ENCODE measurements at places on chromosomes 12 and 14. TPM values are rescaled to one million over a fixed set of nuclear protein-coding genes. Genes with fewer than 3 reads are reported as not detected.
A peak's percentile ranks its signal among the peaks of the same experiment; 100 is the strongest.

DNA sequence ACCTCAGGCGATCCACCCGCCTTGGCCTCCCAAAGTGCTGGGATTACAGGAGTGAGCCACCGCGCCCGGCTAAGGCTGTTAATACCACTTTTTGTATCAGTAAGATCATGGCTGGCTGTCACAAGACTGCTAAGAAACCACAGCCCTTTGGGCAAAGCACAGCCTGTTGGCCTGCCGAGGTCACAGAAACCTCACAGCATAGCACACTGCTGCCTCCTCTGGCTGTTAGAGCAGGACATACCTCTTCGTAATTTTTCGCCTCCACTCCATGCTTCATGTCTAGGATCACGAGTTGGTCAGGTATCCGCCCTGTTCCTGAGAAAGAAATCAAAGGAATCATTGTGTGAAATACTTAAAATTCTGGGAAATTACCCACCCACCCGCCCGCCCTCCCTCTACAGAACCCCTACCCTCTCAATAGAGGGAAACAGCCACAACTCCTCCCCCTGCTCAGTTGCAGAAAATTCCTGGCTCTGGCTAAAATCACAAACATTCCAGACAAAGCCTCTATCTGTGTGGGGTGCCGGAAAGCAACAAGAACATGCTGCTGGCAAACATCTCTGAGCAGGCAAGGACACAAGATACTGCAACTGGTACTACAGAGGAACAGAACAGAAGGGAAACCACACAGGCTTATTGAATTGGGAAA is 20.7 kb upstream of the NEK9 start:
- DNase-seq: peak; percentile 58

- no peak for DNase-seq
These were observed 188.5 kb upstream of the SYT10 start for GRCh38 chr12:33628087-33628486.

- DNase-seq: no peak
These were observed 99.6 kb upstream of the FOXG1 start for GRCh38 chr14:28666961-28667360.

GRCh38 chr14:45650754-45651153 is 397.8 kb upstream of the MIS18BP1 start:
- no peak for DNase-seq

DNA sequence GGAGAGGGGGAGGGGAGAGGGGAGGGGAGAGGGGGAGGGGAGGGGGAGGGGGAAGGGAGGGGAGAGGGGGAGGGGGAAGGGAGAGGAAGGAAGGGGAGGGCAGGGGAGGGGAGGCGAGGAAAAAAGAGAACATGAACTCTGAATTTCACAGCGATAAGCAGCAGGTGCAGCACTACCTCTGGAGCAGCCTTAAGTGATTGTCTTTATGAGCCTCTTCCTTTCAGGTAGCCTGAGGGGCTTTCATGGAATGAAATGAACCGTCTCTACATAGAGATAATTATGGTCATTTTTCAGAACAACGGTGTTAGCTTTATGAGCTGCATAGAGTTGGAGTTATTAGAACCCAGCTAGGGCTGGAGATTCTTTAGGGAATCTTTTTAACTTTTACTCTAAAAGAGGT is 18.1 kb upstream of the PTCSC3 start:
- no peak for DNase-seq

GRCh38 chr14:102977475-102977874 is 55.0 kb downstream of the AMN start:
- no peak for DNase-seq

GRCh38 chr12:54172168-54172567 is 16.6 kb downstream of the SMUG1 start:
- DNase-seq: no peak

GRCh38 chr12:65557438-65558181 is 266.7 kb upstream of the HMGA2 start:
- DNase-seq: no peak

DNA sequence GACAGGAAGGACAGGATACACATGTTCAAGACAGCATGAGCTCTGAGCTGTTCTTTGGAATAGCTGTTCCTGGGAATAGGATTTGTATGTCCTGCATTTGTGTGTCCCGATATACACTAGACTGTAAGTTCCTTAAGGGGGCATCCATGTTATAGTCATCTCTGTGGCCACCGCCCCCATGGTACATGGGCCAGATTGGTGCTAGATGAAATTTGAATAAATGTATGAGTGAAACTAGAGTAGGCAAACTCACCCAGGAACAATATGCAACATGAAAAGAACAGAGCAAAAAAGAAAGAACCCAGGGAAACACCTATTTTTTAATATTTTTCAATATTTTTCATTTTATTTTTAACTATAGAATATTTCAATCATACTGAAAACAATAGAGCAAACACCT is 25.1 kb upstream of the KRT77 start:
- no peak for DNase-seq

The GLIPR1L1 gene
- total RNA-seq: not detected

DNA sequence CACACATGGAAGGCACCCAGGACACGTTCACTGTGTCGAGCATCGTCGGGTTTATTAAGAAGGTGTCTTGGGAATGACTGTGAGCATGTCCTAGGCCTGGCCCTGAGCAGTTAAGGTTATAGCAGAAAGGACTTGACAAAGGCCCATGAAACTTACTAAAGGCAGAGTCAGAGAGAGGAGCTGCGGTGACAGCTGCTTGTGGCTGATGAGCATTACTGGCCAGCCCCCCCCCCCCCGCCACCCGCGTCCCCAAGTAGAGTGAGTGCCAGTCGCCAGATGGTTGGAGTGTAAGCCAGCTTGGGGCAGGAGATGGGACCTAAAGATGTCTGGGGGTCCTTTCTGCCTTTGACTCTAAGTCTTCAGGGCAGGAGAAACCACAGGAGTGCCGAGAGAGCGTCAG is 169.9 kb downstream of the TSPAN9 start:
- DNase-seq: no peak

The KRAS gene
- 28.8 TPM for total RNA-seq

DNA sequence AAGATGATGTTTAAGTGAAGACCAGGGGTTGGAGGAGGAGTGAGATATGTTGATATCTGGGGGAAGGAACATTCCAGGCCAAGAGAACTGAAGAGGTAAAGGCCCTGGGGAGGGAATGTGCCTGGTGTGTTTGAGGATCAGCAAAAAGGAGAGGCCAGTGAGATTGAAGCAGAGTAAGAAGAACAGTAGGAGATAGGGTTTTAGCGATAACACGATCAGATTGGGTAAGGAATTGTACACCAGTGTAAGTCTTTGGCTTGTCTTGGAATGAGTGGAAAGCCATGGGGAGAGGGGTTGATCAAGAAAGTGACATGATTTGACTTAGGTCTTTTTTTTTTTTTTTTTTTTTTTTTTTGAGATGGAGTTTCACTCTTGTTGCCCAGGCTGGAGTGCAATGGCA is 4.8 kb downstream of the TROAP start:
- no peak for DNase-seq

DNA sequence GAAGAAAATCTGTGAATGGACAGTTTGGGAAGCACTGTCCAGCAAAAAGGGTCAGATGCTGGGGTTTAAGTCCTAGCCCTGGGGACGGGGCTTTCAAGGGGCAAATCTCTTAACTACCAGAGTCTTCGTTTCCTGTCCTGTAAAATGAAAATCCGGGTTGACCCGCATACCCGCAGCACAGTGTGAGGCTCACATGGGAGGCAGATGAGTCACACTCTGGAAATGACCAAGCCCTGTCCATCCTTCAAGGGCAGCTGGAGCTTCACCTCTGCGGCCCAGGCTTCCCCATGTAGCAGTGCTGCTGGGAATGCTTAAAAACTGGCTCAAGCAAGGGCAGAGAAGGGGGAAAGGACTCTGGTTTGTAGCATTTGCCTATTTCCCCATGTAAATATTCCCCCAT is 19.0 kb downstream of the FAM181A start:
- no peak for DNase-seq

The MMP19 gene
- total RNA-seq: 5.0 TPM

DNA sequence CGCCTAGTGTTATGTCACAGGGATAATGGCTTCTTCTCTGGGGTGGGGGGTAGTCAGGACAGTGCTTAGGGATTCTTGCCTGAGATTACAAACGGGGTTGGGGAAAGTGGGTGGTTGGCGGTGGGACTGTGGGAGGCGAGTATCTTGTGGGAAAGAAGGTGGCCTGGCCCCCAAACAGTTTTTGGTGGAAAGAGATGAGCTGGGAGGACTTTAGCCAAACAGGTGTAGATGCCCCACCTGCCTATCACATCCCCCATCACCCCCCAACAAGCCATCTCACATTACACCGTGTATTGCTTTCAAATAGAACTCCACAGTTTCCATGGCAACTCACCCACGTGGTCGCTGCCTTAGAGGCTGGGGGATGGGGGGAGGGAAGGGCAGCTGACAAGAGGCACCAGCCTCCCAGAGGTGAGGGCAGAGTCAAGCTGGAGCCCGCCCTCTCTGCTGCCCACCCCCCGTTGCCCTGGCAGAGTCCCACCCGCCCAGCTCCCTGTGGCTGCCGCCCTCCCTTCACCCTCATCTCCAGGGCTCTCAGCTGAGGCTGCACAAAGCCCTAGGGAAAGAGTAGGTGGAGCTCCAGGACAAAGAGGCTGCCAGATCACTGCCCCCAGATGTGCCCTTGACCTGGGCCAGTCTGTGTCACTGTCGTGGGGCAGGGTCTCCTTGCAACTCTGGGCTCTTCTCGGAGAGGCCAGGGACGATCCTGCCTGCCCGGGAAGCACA is 98.3 kb downstream of the LRRC74A start:
- no peak for DNase-seq

- no peak for DNase-seq
These were observed 2.9 kb upstream of the PPFIBP1 start for GRCh38 chr12:27521066-27521465.

DNA sequence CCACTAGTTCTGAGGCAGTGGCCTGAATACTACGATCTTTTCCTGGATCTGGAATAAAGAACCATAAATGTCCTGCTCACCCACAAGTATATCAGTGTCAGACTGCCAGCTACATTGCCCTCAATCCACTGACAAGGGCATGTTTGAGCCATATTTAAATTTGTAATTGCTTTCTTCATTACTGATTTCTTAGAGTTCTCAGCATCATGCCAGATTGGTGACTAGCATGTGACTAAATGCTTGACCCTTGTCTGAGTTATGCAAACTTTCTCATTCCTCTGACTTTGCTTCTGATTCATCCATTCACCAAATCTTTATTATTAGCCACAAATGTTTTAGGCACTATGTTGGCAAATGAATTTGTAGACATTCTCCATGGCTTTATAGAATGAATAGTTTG is 143.6 kb upstream of the SLC16A7 start:
- DNase-seq: no peak

DNA sequence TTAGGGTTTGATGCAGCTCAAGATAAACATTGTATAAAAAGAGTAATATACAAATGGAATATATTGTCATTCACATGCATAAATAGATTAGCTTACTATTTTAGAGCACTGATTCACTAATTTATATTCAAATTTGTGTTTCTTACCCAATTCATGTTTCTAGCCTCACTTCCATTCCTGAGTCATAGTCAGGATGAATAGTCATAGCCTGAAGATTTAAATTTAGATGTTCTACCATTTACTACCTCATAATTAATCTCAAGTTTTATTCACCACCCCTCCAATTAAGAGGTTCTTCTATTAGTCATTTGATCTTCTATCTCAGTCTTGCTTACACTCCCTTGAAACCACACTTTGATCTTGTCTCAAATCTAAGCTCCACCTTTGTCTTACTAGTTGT is 38.7 kb downstream of the ANO4 start:
- no peak for DNase-seq

- DNase-seq: no peak
These were observed 513.8 kb downstream of the RPL10L start for GRCh38 chr14:46137786-46138185.

The ANKS1B gene
- total RNA-seq: not detected

GRCh38 chr12:46357438-46358324 is 14.9 kb downstream of the SLC38A2 start:
- DNase-seq: no peak

The OLR1 gene
- 0.23 TPM for total RNA-seq

GRCh38 chr12:108812324-108812723 is 45.1 kb downstream of the SSH1 start:
- DNase-seq: no peak

- no peak for DNase-seq
These were observed 34.0 kb upstream of the NFYB start for GRCh38 chr12:104171785-104172569.

The KRT77 gene
- total RNA-seq: not detected

DNA sequence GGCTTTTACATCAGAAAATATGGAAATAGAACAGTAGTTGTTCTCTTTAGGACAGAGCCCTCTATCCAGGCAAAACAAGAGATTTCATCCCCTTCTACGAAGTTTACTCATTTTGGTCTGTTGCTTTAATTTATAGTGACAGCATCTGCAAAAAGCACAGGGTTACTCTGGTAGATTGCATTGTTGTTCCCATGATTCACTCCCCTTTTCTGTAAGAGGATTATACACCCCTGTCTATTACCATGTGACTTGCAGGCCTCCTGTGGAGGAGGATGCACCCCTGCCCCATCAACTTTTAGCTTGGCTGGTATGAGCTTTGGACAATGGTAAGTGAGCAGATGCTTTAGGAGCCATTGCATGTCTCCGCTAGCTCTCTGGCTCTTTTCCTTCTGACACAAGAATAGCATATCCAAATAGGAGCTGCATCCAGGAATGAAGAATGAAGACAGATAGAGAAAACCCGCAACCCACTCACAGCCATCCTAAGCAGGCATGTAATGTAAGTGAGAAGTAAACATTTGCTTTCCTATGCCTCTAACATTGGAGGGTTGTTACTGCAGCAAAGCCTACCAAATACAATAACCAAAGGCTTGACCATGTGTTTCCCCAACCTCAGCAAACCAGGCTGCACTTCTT is 304.2 kb downstream of the AKAP6 start:
- no peak for DNase-seq

GRCh38 chr12:46164186-46164761 is 104.6 kb downstream of the SLC38A1 start:
- no peak for DNase-seq

DNA sequence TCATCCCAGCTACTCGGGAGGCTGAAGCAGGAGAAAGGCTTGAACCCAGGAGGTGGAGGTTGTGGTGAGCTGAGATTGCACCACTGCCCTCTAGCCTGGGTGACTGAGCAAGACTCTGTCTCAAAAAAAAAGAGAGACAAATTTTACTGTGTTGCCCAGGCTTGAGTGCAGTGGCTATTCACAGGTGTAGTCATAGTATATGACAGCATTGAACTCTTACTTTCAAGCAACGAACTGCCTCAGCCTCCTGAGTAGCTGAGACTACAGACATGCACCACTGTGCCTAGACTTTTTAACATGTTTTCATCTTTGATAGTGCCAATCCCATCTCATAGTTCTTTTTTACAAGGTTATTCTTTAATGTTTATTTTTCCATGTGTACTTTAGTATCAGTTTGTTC is 13.7 kb downstream of the ARID2 start:
- DNase-seq: no peak

GRCh38 chr12:93376436-93377251 is 1.1 kb upstream of the NUDT4 start:
- DNase-seq: no peak

- no peak for DNase-seq
These were observed 4.6 kb downstream of the FBRSL1 start for GRCh38 chr12:132494294-132495164.

- no peak for DNase-seq
These were observed 11.2 kb downstream of the OSBPL8 start for GRCh38 chr12:76548222-76548837.

GRCh38 chr12:108801736-108802100 is 55.7 kb downstream of the SSH1 start:
- DNase-seq: no peak

- DNase-seq: no peak
These were observed 74.9 kb upstream of the ATP2B1 start for GRCh38 chr12:89783359-89784060.

Measured in right lobe of liver (tissue), 6 donors.